AML-193 (cell line): ENCODE measurements at places on chromosomes 1 and 21.

DNA sequence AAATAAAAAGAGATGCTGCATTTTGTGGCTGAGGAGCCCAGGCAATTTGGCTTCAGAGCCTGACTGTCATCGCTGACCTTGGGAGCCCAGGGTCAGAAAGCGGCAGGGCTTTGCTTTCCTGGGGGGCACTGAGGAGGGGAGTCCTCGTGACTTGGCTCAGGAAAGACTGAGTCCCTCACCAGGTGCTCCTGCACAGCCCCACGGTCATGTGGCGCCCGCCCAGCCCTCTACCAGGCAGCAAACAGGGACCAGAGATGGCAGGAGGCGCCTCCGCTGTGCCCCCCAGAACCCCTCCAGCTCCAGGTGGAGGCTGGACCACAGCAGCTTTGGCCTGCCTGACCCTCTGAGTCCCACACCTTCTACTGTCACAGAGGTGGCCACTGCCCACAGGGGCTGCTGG is 13.2 kb downstream of the EFHD2 start:
- DNase-seq, result no peak

DNA sequence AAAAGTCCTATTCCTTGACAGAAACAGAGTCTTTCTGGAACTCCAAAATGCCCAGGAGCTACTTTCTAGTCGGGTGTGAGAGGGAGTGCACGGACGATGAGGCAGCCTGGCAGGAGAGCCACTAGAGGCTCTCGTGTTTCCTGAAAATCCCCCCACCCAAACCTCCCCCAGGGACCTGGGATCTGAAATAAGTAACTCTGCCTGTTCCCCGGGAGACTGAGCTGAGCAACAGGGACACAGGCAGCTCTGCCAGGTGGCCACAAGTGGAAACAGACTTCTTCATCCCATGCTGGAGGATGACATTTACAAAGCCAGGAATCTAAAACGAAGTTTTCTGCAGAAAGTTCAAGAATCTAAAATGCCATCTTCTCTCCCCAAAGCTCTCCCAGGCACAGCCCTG is 77.1 kb downstream of the ITPKB start:
- no peak for DNase-seq

DNA sequence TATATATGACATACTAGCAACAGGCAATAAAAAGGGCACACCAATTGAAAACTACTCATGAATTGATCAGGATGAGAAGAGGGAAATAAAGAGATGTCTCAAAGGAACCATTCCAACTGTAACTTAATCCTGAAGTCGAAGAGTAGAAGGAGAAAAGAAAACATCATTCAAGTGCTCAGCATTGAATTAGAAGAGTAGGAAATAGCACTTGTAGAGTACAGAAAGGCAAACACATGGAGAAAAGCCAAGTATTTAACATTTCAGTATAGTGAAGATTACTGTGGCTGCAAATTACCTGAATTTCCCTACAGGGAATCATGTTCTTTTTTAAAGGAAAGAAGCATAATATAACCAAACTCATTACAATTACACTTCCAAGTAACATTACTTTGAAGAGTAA is 205.0 kb downstream of the KCTD3 start:
- DNase-seq, result no peak

GRCh38 chr21:16942703-16943102 is 570.1 kb upstream of the CXADR start:
- DNase-seq, result no peak

DNA sequence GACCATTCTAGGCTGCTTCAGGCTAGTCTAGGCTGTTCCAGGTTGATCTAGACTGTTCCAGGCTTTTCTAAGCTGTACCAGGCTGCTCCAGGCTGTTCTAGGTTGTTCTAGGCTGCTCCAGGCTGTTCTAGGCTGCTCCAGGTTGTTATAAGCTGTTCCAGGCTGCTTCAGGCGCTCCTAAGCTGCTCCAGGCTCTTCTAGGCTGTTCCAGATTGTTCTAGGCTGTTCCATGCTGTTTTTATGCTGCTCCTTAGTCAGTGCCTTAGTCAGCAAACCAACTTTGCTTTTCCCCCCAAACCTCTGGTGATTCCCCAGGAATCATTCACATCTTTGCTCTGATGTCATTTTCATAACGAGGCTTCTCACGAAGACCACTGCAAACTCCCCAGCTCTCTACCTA is 171.4 kb upstream of the GALNT2 start:
- no peak for DNase-seq

GRCh38 chr1:200909071-200909470 is 14.4 kb downstream of the INAVA start:
- no peak for DNase-seq

DNA sequence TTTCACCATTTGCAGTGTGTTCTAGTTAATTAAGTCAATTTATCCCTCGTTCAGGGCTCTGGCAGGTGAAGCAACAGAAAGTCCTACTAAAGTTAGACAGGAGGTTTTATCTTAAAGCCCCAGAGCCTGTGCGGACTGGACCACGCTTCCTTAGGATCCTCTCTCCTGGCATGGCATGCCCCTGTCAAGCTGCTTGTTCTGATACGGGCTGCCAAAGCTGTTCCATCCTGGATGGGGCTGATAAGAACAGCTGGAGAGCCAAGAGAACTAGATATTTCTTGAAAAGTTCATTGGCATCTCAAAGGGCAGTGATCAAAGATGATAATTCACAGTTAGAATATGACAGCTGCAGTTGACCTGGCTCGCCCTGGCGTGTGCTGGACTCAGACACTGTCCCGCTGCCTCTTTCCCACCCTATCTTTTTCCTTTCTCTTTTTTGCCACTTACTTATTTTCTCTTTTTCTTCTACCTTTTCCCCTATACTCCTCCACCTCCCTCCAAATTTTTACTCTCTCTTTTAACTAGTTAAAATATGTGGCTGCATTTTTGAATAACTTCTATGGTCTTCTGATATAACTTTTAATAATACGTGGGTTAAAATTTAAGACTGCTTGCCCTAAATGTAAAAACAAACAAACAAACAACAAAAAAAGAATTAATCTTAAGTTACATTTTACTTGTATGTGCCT is 96.7 kb downstream of the ABCA4 start:
- DNase-seq, result no peak

DNA sequence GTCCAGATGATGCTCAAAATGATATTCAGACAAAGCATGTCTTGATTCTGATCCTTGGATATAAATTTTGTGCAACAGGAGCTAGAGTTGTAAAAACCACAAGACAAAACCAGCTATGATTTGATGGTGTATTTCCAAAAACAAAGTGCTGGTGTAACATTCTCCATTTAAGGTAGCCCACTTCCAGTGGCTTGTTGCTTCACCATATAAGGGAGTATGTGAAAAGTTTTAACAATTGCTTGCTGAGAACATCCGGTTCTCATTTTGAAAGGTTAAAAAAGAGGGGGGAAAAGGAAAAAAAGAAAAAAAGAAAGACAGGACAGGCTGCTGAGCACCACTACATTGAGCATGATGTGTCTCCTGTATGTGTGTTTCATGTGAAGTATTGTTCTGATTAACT is 123.6 kb downstream of the MACF1 start:
- DNase-seq, result no peak

DNA sequence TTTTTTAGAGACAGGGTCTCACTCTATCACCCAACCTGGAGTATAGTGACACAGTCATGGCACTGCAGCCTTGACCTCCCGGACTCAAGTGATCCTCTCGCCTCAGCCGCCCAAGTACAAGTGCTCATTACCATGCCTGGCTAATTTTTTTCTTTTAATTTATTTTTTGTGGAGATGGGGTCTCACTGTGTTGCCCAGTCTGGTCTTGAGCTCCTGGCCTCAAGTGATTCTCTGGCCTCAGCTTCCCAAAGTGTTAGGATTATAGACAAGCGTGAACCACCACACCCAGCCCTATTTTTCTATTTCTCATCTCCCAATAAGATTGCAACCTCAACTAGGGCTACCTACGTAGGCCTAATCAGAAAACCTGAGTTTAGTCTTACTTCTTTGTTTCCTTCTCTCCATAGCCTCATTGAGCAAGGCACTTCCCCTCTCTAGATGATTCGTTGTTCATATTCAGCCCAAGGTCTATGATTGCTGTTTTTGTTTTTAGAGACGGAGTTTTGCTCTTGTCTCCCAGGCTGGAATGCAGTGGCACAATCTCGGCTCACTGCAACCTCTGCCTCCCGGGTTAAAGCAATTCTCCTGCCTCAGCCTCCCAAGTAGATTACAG is 1.1 kb upstream of the KPNA6 start:
- no peak for DNase-seq
